ENCODE measurements at places on chromosomes 4 and X. TPM values are rescaled to one million over a fixed set of nuclear protein-coding genes. Genes with fewer than 3 reads are reported as not detected.

The PAGE2B gene
- not detected for total RNA-seq

The GAB3 gene
- total RNA-seq: 0.82 TPM

- DNase-seq: no peak
These were observed 39.4 kb downstream of the ZNF185 start for GRCh38 chrX:152937236-152937635.

DNA sequence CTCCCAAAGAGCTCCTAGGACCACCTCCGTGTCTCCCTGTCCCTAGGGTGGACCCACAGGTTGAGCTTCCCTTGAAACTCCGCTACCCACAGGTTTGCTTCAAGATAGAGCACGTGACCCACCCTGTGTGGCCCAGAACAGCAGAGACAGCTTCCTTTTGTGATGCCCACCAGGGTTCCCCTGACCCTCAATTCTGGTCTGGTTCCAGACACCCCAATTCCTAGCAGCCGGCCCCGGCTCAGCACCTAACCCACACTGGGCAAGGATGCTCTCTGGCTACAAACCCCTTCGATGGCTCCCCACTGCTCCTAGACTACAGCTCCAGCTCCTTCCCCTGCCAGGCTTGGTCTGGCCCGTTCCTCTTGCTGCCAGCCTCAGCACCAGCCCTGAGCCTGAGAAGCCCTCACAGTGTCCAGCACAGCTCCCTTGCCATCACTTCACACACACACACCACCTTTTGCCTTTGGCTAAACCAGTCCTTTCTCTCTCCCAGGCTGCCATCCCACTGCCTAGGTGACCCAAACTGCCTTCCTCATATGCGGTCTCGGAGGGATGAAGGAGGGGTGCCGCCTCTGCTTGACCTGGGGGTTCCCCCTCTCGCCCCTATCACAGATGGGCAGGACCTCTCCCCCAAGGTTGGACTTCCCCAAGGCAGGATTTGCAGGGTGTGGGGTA lies 6.2 kb downstream of the PNCK start:
- DNase-seq: no peak

GRCh38 chrX:19682712-19683331 lies 167.5 kb upstream of the MAP3K15 start:
- DNase-seq: peak; percentile 74

DNA sequence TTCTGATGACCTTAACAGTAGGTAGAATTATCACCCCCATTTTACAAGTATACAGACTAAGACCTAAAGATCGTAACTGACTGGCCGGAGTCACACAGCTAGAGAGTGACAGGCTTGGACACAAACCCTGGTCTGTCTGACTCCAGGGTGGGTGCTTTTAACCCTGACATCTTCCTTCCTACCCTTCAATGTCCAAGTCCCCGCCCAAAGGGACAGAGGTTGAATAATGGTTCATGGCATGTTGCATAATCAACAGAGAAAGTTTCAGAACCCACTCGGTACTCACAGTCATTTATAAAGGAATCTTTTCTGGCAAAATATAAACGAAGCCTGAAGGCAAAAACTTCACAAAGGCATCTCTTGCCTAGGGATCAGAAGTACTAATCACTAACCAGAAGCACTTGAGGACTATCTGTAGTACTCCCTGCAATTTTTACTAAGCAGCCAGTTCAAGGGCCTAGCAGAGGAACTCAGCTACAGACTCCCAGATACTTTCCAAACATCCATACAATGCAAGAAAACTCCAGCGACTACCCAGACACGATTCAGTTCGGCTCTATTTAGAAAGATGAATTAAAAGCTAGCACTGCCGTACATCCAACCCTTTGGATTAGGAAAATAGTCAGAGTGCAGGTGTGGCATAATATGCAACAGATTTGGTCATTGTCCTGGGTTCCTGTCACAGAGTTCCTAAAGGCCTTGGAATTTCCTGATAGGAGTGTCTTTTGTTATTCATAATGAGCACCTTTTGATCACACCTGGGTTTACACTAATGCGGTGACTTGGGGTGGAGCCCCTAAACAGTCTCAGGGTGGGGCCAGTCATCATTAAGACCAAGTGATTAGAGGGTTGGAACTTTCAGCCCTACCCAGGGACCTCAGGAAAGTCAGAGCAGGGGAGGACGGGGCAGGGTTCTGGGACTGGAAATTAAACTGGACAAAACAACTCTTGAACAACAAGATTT lies 44.0 kb downstream of the RELL1 start:
- no peak for DNase-seq

The AVPR2 gene
- total RNA-seq: 0.08 TPM

The CXCL11 gene
- total RNA-seq: 0.07 TPM

DNA sequence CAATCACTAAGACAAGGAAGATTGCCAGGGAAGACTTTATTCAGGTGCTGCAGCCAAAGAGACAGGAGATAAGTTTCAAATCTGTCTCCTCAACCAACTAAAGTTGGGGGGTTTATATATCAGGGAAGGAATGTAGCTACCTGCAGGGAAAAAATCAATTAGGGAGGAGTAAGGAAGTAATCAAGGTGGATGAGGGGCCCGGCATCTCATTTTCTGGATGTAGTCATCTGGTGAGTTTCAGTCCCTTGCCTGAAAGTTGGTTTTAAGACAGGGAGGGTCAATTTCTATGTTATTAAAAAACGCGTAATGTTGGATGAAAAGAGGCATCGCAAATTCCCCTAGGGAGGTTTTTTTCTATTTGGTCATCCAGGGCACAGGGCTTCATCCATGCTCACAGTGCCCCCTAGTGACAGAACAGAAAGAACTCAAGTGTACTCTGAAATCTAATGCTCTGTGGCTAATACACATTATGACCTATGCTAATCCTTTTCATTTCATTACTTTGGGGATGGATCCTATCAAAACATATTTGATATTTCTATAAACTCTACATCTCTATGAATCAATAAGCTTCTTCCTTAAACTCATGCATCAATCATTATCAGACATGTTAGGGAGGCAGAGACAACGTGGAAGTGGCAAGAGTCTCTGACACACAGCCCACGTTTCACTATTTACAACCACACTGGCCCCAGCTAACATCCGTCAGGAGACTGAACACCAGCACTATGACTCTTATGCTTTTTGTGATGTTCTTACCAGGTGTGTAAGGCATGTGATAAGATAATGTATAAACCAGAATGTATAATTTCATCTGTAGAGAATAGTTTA lies 1577.0 kb upstream of the TENM3 start:
- DNase-seq: peak; percentile 29

DNA sequence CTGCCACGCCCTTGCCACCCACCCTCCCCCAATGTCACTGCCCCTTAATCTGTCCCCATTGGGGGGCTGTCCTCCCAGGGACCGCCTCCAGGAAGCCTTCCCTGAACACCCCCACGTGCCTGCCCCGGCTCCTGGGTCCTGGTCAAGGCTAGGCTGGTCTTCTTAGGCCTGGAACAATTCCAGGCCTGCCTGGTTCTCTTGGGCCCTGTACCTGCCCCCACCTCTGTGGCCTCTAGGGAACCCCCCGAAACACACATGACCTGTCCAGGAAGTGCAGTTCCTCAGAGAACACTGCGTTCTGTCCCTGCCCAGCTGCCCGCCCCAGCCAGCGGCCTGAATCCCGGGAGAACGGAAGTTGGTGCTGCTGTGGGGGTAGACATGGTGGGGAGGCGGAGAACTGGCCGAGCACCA lies 5.1 kb downstream of the MXD4 start:
- no peak for DNase-seq

DNA sequence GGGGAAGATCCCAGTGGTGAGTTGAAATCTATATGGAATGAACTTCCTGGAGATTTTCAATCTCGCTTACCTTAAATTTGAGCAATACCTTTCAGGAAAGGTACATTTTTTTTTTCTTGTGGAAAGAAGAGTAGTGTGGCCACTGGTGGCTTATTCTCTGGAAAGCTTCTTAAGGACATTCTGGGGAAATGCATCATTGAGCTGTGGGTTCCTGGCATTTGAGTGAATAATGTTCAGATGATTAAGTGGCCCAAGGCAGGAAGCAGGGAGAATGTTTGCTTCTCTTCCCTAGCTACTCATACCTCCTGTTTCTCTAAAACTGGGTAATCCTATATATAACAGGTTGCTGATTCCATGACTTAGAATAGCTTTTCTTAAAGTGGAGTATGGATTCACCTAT lies 31.8 kb downstream of the STAG2 start:
- peak; percentile 48 for DNase-seq

GRCh38 chr4:143359644-143360193 lies 23.0 kb downstream of the GAB1 start:
- DNase-seq: no peak

The GAGE12H gene
- not detected for total RNA-seq

GRCh38 chrX:13755254-13755653 lies 20.7 kb downstream of the OFD1 start:
- DNase-seq: no peak

DNA sequence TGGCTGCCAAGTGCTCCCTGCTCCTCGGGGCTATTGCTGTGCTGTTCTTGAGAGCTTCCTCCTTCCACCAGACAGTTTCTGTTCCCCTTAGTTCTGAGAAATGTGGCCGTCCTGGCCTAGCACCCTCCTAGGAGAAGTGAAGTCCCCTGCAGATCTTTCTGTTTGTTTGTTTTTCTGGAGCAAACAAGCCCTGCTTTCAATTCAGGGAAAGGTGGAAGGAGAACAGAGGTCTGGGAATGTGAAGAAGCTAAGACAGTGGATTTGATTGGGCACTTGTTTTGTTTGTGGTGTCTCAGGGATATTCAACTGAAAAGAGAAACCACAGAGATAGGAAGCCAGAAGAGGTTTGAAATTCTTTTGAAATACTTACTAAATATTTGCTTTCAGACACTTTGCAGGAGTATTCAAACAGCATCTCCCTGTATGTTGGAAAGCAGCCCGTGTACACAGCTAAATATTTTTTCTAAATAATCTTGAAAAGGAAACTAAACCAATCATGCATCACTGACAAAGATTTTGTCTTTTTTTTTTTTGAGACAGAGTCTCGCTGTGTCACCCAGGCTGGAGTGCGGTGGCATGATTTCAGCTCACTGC lies 36.5 kb upstream of the PPM1K start:
- DNase-seq: no peak

DNA sequence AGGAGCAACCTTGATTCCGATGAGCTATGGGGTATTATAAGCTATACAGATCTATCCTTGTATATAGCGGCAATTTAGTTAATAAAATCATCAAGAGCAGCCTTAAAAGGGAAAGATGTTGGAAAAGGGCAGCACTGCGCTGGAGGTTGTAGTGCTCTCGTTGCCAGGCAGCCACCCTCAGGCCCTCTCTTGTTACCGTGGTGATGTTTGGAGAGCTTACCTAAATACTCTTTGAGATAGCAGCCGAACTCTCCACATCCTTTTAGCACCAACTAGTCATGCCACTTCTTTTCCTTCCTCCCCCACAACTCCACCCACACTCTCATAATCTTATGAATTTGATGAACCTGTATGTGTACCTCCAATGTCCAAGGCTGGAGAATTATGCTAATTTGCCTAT lies 3.8 kb upstream of the RADX start:
- DNase-seq: no peak

GRCh38 chrX:76029385-76029784 lies 143.5 kb upstream of the PBDC1 start:
- DNase-seq: no peak

DNA sequence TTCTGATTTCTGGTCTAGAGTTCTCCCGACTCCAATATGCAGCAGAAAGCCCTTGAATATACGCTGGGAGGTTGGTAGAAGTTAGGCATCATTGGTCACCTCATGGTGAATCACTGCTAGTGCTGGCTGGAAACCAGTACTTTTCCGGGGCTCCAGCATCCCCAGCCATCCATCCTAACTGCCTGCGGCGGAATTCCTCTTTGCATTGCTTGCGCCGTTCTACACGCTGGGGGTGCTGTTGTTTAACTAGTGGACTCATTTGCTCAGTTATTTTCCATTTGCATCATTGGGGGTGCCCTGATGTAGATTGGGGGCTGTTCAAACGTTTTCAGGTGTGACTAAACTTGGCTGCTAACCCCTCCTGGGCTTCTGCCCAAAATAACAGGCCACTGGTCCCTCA lies 23.3 kb upstream of the GPR50 start:
- DNase-seq: no peak

The GALNTL6 gene
- 0.13 TPM for total RNA-seq

- DNase-seq: no peak
These were observed 1289.1 kb downstream of the STIM2 start for GRCh38 chr4:28149762-28150161.

The CLCN5 gene
- 15.6 TPM for total RNA-seq

DNA sequence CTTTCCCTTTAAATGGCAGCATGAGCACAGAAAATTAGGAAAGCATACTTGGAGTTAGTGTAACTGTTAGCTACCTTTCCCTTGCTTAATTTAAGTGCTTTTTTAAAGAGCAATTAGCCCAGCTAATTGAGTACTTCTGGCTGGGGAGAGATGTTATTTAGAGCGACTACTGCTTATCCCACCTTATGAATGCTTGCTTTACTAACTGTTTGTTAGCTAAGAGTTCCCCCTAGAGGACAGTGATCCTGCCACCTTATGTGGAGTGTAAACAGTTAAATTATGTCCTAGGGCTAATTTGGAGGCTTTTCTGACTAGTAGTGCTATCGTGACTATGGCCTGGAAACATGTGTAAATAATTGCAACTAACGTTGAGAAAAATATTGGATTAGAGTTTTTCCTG lies 909.4 kb downstream of the FSTL5 start:
- DNase-seq: no peak

DNA sequence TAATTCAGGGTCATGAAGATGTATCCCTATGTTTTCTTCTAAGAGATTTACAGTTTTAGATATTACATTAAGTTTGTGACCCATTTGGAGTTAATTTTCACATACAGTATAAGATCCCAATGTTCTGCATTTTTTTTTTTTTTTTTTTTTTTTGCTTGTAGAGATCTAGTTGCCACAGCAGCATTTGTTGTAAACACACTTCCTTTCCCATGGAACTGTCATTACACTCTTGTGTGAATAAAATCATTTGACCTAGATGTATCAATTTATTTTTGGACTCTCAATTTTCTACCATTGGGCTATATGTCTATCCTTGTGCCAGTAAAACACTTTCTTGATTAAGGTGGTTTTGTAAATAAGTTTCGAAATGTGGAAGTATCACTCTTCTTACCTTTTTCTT lies 1107.2 kb downstream of the TECRL start:
- DNase-seq: no peak

DNA sequence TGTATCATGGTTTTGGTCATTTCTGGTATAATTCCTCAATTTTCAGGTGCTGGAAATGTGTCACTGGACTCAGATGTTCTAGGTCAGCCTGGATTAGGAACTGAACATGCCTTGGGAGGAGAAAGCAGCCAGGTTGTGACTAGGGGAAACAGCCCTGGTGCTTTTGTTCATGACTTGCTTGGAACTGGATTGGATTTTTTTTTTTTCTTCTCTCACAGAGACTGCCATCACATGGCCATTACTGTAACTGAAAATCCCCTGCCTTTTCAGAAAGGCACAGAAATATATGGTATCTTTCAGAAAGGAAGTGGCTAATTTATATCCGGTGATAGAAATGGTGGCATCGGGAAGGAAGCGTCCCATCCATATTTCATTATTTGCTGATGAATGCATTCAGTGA lies 34.6 kb downstream of the SEPTIN11 start:
- DNase-seq: no peak

GRCh38 chr4:147741190-147741788 lies 9.4 kb downstream of the ARHGAP10 start:
- DNase-seq: no peak

The FREM3 gene
- total RNA-seq: not detected

The MAGIX gene
- total RNA-seq: 5.1 TPM

The NAP1L2 gene
- 0.55 TPM for total RNA-seq

- DNase-seq: no peak
These were observed 313.9 kb upstream of the GRID2 start for GRCh38 chr4:91989914-91990313.
